ENCODE measurements at places on chromosomes 5 and 9.

DNA sequence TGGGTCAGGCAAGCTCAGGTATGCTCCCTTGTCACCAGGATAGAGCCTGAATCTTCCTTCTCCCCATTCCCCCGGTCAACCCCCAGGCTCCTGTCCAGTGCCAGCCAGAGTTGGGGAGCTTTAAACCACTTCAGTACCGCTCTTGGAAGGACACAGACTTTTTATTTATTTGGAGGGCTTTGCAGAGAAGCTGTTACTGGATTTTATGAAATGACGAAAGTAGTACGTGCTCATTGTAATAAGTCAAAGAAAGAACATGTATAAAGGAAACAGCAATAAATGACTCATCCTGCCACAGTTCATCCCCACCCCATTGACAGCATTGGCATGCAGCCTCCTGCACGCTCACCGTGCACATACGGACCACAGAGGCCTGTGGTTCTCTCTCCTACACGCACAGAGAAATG is 230.3 kb downstream of the AUH start:
- peak; percentile 90 for DNase-seq

GRCh38 chr5:141914199-141914743 is 9.4 kb upstream of the DELE1 start:
- no peak for DNase-seq

DNA sequence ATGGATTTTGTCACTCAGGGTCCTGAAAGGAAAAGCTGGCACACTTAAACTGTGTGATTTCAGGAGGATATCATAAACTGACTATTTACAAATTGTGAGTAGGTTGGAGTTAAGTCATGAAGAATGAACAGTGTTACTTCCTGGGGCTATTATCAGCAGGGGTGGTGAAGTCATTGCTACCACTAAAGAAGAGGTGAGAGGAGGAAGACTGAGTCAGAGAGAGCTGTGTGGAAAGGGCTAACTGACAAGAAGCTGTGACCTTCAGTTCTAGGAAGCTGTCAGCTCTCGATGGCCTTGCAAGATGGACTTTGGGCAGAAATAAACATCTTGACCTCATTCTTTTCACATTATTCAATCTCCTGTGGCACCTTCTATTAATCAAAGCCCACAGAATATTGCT is 72.3 kb upstream of the STARD4 start:
- DNase-seq: peak; percentile 38

- DNase-seq: no peak
Observed at GRCh38 chr5:178569485-178569884, 20.7 kb downstream of the COL23A1 start.

DNA sequence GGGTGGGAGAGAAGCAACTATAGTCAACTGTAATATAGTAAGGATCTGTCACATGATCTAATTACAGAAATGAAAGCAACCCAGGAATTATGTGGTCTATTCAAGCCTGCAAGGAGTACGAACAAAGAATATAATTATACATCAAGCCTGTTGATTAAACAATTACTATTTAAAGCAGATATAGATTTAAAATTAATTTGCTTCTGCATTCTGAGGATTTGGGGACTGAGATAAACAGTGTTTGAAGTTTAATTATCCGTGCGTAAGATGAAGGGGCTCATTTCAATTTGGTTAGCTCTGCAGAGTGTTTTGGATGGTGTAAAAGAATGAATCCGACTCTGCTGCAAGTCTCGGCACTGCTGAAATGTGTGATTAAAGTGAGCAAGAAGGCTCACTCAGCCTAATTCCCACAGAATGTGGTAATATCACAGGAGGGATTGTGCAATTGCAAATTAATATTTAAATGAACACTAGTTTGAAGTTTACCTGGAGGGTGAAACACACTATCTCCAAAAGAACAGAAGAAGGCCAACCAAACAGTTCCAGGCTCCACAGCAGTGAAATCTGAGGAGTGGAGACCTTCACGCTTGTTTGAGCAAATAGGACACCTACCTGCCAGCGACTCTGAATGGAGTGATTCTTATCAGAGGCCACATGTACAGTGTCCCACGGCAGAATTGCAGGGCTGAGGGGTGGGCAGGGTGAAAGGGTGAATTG is 420.6 kb upstream of the SLC30A5 start:
- DNase-seq: no peak

DNA sequence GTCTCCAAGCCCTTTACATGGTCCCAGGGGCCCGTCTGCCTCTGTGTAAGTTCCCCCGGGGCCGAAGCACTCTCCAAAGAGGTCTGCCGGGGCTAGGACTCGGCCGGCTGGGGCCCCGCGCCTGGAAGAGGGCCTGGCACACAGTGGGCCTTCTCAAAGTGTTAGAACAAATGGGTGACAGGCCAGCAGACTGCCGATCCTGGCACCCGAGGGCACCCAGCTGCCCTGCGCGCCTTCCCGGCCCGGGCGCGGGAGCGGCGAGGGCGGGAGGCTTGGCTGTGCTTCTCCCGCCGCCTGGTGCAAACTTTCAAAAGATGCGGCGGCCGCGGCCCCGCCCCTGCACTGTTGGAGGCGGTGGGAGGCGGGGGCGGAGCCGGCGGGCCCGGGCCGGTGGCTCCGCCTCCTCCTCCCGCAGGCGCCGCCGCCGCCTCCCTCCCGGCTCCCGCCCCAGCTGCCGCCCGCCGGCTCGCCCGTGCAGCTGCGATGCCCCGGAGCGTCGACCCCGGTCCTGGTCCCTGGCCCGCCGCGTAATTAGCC is at the start of gene NEURL1B:
Gene NEURL1B (plus strand): TSS at position 442 of the 537 bp plus-strand sequence. CDS start 144 bp downstream, outside the sequence.
- DNase-seq: peak; percentile 38

- DNase-seq: no peak
Observed at GRCh38 chr9:68797116-68797515, 92.1 kb downstream of the PIP5K1B start.

- no peak for DNase-seq
Observed at GRCh38 chr5:35799753-35800152, 56.9 kb upstream of the IL7R start.

DNA sequence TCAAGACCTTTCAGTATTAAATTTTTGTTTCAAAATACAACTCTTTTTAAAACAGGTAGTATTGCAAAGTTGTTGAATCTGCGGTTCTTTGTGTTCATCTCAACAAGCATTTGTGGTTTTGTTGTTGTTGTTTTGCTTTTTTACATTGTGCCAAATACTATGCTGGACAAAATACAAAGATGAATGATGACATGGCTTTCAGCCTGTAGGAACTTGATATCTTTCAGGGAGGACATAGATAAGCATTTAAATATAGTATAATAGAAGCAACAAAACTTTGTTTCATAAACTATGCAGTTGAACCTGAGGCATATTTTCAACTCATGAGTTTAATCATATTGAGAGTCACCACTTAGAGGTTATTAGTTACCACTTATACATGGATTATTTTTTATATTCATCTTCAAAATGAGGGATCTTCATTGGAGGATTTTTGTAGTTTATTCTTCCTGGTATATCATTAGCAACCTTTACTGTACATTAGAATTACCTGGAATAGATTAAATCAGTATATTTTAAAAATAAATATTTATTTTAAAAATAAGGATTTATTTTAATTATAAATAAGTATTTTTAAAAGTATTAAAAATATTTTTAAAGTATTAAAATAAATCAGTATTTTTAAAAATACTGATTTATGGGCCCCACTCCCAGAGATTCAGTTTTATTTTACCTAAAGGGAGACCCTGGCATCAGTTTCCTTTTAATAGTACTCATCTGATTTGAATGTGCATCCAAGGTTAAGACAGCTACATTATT is 42.9 kb downstream of the KIF2A start:
- DNase-seq: no peak

- peak; percentile 79 for DNase-seq
Observed at GRCh38 chr5:181173420-181174342, 26.3 kb downstream of the OR2V2 start.

GRCh38 chr5:71828291-71829040 is 109.4 kb downstream of the CARTPT start:
- no peak for DNase-seq

DNA sequence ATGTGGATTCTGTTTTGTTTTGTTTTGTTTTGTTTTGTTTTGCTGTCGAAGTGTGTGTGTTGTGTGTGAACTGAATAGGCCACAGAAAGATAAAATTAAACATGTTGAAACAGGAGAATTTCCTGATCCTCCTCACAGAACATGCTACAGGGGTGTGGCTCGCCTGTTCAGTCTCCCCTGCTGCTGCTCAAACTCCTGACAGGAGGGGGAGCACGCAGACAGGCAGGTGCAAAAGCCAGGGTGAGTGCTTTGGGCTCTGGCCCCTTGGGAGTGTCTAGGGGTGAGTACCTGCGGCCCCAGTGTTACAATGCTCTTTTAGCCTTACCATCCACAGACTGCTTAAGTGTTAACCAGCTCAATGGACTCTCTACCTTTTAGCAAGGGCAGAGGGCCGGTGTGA is 473.5 kb downstream of the MAT2B start:
- no peak for DNase-seq

DNA sequence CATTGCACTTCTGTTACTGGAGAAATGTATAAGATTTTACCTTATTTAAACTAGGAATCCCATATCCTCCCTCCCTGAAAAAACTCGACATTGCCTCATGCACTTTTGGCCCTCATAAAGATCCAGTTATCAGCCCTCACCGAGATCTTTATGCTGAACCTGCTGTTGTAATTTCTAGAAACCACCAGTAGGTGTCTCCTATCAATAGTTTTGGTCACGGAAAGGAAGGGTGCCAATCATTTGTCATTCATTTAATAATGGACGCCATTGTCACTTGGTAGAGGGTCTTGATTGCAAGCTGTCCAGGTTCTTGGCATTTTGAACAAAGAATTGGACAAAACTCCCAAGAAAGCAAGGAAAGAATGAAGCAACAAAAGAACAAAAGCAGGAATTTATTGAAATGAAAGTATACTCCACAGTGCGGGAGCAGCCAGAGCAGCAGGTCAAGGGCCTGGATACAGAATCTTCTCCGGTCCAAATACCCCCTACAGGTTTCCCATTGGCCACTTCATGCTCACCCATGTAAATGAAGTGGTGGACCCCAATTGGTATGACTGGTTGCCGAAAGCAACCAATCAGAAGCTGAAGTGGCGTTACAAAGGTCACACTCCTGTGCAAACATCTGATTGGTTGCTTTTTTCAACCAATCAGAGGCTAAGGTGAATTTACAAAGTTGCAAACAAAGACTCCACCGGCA is 524.3 kb downstream of the PSAT1 start:
- peak; percentile 15 for DNase-seq

DNA sequence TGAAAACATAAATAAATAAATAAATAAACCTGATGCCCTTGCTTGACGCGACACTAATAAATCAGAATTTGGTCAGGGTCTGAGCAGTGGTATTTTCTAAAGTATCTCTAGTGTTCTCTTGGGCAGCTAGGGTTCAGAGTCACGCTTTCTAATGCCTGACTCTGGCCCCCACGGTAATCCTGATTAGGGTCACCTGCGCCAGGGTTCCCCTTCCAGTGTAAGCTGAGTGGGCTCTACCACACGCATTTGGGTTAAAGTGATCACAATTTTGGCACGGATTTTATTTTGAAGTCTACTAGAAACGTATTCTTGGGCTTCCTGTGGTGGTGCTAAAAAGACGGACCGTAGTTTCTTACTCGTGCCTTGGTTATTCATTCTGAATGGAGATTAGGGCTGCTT is 651 bp downstream of the TTC1 start:
- no peak for DNase-seq

DNA sequence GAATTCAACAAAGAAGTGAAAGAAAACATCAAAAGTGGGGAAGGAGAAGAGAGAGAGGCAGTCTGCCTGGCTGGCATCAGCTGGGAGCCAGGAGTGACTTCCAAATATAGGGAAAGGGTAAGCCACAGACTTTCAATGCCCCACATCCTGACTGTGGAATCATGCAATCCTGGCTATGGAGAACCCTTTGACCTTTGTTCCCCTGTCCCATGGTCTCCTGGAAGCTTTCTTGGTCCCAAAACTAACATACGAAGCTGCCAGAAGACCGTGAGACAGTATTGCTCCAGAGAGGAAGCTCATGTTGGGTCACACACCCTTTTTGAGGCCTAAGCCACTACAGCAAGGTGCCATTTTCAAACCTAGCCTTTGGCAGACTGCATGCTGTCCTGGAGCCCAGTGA is 665.5 kb downstream of the ELAVL2 start:
- no peak for DNase-seq

DNA sequence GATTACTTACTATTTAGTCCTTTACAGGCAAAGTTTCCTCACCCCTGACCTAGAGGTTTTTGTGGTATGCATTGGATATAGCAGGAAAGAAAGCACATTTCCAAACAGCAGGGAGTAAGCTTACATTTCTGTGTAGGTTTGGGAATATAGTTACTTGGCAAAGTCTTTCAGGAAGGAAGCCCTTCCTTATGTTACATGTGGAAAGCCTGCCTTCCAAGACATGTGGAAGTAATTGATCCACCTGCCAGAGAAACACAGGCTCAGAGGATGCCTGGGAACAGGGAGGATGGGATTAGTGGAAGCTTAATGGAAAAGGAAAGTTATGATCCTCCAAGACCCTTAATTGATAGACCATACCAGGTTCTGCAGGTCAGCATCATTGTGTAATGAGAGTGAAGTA is 87.3 kb upstream of the PPP1R2B start:
- no peak for DNase-seq

DNA sequence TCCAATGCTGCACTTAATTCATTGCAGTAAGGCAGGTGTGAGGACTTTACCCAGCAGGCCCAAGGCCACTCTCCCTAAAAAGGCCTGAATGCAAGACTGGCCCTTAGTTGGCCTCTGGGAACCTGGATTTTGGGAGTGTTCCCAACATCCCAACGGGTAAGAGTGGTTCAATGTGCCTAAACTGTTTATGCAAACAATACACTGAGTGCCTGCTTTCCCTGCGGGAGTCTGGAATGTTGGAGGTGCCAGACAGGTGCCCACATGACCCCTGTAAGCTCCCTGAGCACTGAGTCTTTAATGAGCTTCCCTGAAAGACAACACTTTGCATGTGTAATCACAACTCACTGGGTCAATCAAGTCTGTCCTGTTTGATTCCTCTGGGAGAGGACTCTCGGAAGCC is 37.4 kb downstream of the NSUN2 start:
- no peak for DNase-seq

Data from H4 (cell line).